ENCODE measurements at places on chromosomes 3 and 15.

DNA sequence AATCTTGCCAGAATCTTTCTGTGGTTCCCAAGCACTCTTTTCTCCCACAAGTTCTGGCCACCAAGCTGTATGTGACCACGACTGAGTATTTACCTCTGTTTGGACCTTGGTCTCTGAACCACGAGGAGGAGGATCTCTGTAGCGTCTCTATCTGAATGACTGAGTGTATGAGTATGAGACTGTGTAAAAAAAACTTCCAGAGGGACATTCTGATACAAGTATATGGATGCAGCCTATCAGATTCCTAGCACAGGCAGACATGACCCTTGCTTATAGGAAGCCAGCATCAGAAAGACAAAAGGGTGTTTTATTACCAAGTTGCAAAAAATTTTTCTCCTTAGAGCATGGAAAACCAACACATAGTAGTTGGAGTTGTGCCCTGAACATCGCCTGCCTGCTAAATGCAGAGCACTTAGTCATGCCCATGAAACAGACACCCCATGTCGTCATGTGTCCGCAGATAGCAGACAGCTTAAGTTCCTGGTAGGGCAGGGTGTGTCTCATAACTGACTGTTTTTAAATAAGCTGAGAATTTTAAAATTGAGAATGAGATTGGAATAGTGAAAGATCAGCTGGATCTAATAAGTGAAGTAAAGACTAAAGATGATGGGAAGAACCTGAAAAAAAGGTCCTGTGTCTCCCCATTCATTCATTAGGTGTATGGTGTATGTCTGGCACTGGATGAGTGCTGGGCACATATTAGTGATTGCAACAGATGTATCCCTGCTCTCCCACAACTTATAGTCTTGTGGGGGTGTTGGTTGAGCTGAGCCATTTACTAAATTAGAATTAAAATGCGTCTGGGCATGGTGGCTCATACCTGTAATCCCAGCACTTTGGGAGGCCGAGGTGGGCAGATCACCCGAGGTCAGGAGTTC lies 30.9 kb downstream of the DAG1 start:
- no peak for DNase-seq

DNA sequence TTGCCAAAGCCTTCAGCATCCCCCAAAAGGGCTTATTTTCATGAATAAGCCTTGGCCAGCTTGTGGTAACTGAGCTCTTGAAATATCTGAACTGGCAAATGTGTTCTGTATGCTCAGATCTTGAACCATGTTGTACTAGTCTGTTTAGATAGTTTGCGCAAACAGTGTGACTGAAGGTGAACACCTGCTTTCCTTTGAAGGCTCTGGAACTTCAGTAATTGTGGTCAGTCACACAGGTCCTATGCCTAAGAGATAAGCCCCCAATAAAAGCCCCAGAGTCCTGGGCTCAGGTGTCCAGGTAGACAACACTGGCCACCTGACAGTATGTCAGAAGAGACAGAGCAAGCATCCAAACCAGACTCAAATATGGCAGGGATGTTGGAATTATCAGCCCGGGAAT lies 5.4 kb downstream of the TUBGCP5 start:
- DNase-seq: no peak

DNA sequence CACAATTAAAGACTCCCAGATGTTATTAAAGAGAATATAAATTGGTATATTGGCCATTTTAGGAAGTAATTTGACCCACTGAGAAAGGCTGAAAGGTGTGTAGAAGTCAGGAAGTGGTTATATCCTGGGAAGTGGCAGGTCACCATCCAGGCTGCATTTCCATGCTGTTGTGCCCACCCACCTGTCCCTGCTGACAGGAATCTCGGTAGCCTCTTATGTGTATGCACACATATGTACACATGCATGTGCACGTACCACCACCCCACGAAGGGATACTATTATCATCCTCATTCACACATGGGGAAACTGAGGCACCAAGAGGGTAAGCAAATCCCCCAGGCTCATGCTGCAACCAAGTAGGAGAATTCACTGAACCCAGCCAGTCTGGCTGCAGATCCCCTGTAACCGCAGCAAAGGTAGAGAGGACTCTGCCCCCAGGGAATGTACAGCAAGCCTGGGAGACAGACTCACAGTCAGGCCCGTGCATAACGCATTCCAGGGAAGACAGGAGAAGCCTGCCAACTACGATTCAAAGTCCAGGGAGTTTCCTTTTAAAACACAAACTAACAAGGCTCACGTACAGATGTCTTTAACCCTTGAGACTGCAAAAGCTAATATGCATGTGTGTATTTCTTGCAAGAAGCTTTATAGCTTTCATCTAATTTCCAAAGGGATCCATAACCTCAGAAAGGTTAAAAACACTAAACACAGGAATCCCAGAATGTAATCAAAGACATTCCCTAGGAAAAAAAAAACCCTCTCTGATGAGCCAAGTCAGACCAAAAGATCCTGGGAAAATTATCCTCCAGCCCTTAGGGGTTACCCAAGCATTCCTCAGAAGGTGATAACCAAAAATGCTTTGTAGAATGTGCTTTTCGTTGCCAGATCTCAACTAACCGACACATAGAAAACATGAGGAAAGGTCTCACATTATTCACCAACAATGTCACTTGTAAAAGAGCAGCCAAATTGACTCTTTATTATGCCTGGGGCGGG lies 129.6 kb downstream of the ADAMTS17 start:
- no peak for DNase-seq

DNA sequence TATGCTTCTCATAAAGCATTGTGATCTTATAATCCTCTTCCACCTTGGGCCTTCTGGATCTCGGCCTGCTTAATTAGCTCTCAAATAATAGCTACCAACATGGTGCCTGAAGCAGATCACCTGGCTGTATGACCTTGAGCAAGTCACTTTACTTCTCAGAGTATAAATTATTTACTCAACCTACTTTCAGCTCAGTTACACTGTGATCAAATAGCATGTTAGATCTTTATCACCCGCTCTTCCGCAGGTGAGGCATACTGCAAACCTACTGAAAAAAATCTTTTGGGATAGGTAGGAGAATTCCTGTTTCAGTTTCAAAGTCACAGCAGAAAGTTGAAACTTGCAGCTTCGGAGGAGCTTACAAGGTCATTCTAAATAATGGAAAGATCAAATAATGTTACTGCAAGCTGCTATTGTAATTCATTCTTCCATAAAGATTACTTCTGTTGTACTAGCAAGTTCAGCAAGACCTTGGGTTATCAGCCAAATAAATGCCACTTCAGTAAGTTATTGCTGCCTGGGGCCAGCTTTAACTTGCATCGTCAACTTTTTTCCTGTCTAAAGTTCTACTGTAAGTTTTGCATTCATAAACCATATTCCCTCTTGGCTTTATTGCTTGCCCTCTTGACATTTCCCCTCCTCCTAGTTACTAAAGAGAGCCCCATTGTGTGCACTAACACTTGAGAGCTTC lies 268.4 kb upstream of the ATP11B start:
- DNase-seq: no peak

DNA sequence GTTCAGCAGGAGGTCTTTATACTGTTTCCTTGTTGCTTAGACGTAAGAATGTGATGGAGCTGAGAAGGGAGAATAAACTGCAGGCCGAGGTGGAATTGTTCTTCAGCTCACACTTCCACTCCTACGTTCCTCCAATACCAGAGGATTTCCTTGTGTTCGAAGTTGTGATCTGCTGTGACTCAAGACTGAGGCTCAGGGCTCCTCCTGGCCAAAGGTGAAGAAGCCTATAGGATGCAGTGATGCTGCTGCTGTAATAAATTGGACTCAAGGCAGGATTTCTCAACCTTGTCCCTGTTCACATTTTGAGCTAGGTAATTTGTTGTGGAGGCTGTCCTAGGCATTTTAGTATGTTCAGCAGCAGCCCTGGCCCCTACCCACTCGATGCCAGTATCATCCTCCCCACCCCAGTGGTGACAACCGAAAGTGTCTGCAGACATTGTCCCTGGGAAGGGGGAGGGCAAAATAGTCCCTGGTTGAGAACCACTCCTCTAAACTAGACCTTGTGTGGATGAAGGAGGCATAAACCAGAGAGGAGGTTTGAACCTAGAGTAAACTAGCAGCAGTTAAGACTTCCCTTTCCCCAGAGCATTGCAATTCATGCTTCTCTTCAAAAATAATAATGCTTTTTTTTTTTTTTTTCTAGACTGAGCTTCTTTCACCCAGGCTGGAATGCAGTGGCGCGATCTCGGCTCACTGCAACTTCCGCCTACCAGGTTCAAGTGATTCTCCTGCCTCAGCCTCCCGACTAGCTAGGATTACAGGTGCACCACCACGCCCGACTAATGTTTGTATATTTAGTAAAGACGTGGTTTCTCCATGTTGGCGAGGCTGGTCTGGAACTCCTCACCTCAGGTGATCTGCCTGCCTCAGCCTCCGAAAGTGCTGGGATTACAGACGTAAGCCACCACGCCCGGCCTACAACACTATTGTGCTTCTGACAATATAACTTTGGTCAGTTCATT lies 11.1 kb downstream of the RAP2B start:
- no peak for DNase-seq

Measured in stimulated activated CD4-positive, alpha-beta T cell treated with anti-CD3 and anti-CD28 coated beads, Interleukin-2, amount 100 ng/mL, for 4 hours (primary cell).